ENCODE measurements at places on chromosomes 1 and 21. TPM values are rescaled to one million over a fixed set of nuclear protein-coding genes. Genes with fewer than 3 reads are reported as not detected.

- H3K27me3 ChIP-seq = peaks cover 59% of the 10 kb centered on the region
- no peak overlapping the region for H3K27ac ChIP-seq
- no peaks in the 10 kb centered on the region for H3K36me3 ChIP-seq
- H3K4me3 ChIP-seq = no peak overlapping the region
- H3K4me1 ChIP-seq = peaks cover 15% of the 10 kb centered on the region
These were observed 2.0 kb downstream of the ARHGAP29 start for GRCh38 chr1:94235189-94236012.

Gene KLHDC9
- 4.7 TPM for polyA plus RNA-seq

Gene LCE1A
- 1.0 TPM for polyA plus RNA-seq

Gene BACE2
- 17.6 TPM for polyA plus RNA-seq

Gene SOX13
- 3.8 TPM for polyA plus RNA-seq
